Ureter (tissue), 1 donor: ENCODE measurements at places on chromosomes 3 and 15. TPM values are rescaled to one million over a fixed set of nuclear protein-coding genes. Genes with fewer than 3 reads are reported as not detected.

DNA sequence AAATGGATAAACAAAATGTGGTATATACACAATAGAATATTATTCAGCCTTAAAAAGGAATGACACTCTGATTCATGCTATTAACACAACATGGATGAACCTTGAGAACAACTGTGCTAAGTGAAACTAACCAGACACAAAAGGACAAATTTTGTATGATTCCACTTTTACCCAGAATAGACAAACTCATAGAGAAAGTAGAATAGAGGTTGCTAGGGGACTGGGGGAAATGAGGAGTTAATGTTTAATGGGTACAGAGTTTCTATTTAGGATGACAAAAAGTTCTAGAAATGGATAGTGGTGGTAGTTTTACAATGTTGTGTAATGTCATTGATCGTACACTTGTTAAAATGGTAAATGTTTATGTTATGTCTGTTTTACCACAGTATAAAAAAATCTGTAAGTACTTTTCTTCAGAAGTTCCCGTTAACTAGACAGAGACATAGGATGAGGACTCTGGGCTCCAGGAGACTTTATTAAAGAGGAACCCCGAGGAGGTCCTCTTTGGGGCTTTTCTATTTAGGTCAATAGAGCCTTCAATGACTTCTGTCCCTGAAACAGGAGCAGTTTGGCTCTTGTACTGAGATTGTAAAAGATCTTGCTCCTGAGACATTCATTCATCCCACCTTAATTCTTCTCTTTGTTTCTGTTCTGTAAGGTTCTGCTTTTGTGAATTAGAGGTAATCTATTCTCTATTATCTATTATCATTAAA lies 24.5 kb downstream of the ABHD6 start:
- no peak for DNase-seq

The TMEM44 gene
- 19.9 TPM for total RNA-seq

The RLBP1 gene
- not detected for total RNA-seq

GRCh38 chr3:194930377-194931204 lies 244.9 kb downstream of the FAM43A start:
- DNase-seq = peak; percentile 42

- DNase-seq = no peak
These were observed 173.8 kb upstream of the TLE3 start for GRCh38 chr15:70271422-70272088.

DNA sequence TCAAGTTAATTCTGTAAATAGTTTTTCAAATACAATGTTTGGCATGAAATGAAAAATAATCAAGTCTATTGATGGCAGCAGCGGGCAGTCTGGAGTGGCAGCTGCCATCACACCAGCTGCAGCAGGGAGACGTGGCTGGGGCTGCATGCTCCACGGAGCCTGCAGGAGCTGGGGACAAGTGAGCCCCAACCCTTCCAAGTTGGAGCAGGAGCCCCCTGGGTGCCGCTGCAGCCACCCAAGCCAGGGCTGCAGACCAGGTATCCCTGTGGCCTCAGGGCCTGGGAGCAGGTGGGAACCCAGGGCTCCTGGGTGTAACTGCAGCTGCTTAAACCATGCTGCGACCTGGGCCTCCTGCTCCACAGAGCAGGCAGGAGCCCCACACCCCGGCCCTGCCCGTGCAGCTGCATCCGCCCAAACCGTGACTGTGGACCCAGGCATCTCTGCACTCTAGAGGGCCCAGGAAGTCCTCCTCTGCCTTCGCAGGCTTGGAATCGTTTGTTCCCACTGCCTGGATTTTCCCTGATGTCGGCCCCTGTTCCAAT lies 257.4 kb downstream of the PLOD2 start:
- no peak for DNase-seq

The SH2D7 gene
- total RNA-seq = not detected

GRCh38 chr15:94596707-94597106 lies 365.3 kb downstream of the MCTP2 start:
- DNase-seq = no peak

The TGM4 gene
- total RNA-seq = not detected
